ENCODE measurements at places on chromosomes 6 and 20.

GRCh38 chr20:5650280-5650691 lies 99.9 kb upstream of the SHLD1 start:
- DNase-seq, result no peak

DNA sequence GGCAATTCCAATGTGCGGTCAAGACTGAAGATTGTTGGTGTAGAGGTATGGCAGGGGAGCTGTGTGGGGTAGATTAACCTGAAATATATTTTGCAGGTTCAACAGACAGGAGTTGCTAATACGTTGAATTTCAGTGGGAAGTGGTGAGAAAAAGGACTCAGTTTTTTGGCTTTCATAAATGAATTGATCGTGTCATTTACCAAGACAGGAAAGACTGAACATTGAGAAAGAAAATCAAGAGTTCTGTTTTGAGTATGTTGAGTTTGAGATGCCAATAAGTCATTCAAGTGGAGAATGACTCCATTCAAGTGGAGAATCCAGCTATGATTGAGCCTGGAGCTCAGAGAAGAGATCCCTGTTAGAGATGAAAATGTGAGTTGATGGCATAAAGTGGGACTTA lies 31.1 kb downstream of the NFYA start:
- DNase-seq, result no peak

- no peak for DNase-seq
Observed at GRCh38 chr6:29590218-29590808, 5.4 kb downstream of the OR2H2 start.

DNA sequence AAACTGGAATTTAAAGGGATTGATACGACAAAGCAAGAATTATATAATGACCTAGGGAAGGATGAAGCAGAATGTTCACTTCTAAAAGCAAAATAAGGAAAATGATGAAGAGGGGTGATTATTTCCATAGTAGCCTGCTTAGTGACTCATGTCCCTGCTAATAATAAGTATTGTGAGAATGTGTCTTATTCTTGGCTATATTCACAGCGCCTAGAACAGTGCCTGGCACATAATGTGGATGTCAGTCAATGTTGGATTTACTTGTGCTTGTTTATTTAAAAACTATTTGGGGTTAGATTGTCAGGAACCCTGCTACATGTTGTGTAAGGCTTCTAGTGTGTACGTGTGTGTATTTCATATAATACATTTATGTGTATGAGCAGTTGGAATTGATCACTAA lies 85.1 kb downstream of the ZFAND3 start:
- no peak for DNase-seq

- no peak for DNase-seq
Observed at GRCh38 chr20:62313460-62314338, 10.9 kb downstream of the ADRM1 start.

DNA sequence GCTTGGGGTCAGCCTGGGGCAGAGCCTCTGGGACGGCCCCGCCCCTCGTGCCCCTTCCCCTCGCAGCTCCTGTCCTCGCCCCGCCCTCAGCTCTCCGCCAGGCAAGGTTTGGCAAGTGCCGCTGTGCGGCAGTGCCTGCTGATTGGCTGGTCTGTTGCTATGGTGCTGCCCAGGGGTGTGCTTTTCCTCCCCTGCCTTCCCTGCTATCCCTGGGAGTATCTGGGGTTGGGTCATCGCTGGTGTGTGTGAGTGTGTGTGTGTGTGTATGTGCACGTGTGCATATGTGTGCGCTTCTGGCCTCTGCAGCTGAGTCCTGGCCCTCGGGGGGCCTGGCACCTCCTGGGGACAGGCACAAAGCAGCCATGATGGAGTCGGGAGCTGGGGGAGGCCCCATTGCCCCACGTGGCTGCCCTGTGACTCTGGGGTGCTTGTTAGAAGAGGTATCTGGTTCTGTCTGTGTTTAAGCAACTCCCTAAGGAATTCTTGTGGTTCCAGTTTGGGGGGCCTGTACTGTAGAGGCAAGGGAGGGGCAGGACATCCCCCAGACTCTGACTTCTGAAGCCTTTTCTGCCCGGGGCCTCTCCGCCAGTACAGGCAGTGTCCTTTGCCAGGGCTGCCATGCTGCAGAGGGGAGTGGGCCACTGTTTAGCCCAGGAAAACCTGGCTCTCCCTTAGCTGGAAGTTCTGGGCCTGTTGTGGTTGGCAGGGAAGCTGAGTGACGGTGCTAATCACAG lies 6.9 kb downstream of the RTEL1 start:
- DNase-seq, result no peak

Measured in activated CD4-positive, alpha-beta T cell treated with anti-CD3 and anti-CD28 coated beads for 1 hour (primary cell).